Hematopoietic multipotent progenitor cell (in vitro differentiated cells): ENCODE measurements at places on chromosomes 13 and 19. TPM values are rescaled to one million over a fixed set of nuclear protein-coding genes. Genes with fewer than 3 reads are reported as not detected.

DNA sequence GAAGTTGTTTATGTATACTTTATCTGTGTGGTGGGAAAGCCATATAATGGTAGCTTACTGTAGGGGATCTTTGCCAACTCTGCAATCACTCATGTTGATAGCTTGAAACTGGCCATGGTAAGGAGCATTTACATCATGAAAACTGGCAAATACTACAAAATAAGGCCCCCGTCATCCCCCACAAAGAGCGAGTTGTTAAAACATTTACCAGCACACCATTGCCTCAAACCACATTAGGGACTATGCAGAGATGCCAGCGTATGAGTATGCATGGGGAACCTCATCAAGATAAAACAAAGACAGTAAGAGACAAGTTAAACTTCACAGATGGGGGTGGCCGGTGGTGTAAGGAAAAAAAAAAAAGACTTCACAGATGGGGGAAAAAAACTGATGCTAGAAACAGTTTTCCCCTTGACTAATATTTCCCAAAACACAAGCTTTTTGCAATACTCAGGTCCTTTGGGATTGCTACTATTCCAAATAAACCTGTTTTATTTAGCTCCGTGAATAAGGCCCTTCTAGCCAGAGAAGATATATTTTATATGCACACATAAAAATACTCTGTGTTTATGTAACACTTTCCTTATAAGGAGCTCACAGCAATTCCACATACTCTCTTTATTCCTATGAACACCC, 70.6 kb upstream of the SERP2 start:
- DNase-seq, result no peak

GRCh38 chr19:10505583-10506229, 2.5 kb upstream of the KEAP1 start:
- peak; percentile 63 for DNase-seq

- DNase-seq, result no peak
These were observed 91.3 kb downstream of the STK24 start for GRCh38 chr13:98485561-98485960.

SBSN gene
- total RNA-seq, result not detected

DNA sequence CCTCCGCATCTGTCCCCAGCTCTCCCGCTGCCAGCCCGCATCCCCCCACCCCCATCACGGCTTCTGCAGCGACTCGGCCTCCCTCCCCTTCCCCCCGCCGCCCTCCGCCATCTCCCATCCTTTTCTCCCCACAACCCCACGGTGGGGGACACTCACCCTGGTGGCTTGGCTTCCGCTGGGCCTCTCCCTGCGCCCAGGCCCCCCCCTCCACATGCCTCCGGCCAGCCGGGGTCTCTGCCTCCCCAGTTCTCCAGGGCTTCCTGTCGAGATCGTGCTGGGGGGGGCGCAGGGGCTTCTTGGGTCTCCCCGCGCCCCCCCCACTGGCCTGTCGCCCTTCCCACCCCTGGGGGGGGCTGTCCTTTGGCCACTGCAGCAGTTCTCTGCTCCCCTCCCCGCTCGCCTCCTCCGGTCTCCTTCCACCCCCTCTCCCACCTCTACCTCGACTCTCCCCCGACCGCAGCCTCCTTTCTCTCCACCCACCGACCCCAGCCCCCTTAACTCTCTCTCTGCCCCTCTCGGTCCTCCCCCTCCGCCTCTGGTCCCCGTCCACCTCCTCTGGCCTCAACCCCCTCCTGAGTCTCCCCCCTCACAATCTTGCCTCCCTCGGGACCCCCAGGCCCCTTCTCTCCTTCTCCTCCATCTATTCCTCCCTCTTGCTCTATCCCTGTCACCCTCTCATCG, 17.1 kb downstream of the LRRC4B start:
- no peak for DNase-seq

GRCh38 chr13:30535046-30535445, 69.3 kb upstream of the HMGB1 start:
- DNase-seq, result no peak

- DNase-seq, result no peak
These were observed 223.0 kb downstream of the TSHZ3 start for GRCh38 chr19:31126236-31126635.
